Kidney glomerular epithelial cell (primary cell): ENCODE measurements at places on chromosomes 7 and 10.

GRCh38 chr10:10156917-10157600 lies 860.6 kb upstream of the CELF2 start:
- no peak for DNase-seq

DNA sequence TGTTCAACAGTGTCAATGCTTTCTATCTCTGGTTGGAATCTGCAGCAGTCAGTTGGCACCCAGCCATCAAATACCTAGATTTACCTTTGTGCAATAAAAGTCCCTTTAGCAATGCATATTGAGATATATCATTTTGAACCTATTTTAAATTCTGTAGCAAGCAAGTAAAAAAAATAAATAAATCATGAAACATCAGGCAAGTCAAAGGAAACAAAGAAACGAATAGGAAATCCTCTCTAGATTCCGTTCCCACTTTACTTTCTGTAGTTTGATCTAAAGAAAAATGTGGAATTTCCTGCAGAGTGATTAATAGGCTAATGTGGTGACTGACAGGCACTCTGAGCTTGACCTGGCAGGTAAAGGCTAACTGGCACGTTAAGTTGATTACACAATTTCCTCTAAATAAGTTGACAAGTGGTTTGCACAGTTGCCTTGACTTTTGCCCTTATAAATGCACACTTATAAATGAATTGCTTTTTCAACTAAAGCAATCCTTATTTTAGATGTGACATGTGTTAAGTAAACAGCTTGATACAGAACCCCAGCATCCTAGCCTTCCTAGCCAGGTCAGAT lies 208.1 kb upstream of the TCF7L2 start:
- DNase-seq: peak; percentile 17

GRCh38 chr10:19848226-19848985 lies 32.2 kb downstream of the PLXDC2 start:
- no peak for DNase-seq

DNA sequence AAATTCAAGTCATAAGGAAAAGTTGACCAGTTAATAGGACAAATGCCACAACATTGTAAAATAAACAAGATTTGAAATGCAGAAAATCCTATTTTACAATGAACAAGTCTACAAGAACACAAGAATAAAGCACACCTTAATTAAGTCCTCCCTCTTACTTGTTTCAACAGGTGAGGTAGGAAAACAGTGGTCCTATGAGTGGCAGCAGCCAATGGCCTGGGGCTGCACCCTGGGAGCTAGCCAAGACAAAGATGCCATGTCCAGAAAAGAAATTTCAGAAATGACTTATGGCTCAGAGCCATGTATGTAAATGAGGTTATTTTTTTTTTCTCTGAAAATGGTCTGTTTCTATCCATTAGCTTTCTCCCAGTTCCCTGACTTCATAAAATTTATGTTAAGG lies 14.3 kb downstream of the KLLN start:
- DNase-seq: no peak

DNA sequence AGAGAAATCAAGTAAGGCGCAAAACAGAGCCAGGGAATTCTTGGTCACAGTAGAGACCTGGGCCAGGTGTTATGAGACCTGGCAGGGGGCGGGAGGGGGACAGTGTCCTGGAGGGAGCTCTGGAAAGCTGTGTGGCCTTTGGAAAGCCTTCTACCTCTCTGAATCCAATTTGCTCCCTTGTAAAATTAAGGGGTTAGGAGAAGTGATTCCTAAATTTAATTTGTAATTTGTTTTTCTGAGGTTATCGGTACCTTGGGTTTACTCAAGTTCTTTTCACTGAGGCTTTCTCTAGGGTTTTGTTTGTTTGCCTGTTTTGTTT lies 920.8 kb downstream of the TYW1 start:
- no peak for DNase-seq

DNA sequence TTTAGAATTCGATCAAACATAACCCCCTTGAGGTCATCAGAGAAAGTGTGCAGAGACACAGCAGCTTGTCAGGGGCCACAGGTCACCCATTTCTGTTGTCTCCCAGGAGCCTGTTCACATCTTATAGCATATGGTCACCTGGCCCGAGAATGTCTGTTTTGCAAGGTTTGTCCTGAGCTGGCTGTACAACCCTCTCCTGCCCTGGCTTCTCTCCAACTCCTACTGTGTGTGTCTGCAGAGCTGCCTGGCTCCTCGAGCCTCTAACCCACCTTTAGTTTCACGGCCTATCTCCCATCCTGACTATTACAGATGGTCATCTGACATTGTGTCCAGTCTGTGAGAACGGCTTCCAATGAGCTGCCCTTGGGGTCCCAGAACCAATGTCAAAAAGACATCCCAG lies 683.4 kb downstream of the SDK1 start:
- DNase-seq: no peak

GRCh38 chr7:50738932-50739331 lies 43.8 kb downstream of the GRB10 start:
- DNase-seq: no peak

- DNase-seq: no peak
Observed at GRCh38 chr10:113350311-113351040, 202.4 kb upstream of the HABP2 start.

DNA sequence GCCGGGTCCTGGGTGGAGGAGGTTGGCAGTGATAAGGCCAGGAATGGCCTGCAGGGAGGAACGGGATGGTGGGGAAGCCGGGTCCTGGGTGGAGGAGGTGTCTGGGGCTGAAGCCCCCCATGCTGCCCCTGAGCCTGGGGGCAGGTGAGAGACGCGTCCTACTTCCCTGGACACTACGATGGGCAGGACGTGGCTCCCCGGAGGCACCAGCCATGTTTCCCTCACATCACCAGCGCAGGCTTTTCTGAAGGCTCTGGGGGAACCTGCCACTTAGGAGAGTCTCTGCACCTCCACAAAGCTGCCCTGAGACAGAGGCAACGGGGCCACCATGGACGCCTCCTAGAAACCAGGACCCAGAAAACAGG lies 324.8 kb downstream of the DNAJB6 start:
- no peak for DNase-seq

DNA sequence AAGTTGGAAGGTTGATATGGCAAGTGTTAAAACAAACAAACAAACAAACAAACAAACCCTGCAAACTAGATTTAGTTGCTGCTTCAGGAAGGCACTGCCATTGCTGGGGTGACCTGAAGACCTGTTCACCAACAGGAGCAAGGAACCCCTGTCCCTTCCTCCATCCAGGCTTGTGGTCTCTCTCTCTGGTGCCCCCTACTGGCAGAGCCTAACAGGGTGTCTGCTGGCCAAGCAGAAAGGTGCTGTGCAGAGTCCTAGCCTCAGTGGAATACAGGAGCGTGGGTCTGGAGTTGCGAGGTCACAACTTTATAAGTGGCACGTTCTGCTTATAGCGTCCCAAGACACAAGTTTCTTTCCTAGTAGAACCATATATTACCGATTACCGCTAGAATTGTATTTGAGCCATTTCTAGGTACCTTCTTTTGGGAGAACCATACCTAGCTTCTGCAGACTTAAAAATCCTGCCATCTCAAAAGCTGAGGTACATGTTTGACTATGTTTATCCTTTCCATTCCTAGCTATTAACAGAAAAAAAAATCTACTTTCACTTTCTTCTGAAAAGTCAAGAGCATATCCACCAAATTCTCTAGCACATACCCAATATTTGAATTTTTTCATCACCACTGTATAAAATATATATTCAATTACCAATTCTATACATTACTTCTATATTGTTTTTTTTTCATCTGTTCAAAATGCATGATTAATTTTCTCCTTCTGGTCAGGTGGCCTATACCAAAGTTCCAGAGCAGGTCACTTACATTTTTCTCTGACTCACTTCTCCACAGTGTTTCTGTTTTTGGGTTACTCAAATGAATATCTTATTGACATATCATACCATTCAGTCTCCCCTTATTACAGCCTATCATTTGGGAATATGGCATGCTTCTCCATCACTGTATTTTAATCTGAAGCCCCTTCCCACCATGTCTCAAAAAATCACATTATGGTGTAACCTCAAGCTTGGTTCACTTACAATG lies 29.1 kb upstream of the CALD1 start:
- no peak for DNase-seq

GRCh38 chr10:33025039-33025438 lies 67.0 kb upstream of the ITGB1 start:
- DNase-seq: no peak

DNA sequence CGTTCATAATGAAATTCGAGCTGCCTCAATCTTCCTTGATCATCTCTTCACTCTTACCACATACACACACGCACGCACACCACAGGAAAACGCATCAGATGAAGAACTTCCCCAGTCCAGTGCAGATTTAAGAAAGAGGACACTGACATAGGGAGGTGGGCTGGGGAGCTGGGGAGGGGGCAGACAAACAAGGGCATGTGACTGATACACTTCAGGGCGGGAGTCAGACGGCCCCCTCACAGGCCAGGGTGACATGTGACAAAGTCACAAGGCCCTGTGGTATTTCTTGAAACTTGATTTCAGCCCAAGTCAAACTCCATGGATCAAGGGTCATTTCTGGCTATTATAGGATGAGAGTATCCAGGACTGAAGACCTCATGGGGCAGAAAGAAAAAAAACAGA lies 82.6 kb downstream of the KCNMA1 start:
- DNase-seq: no peak

DNA sequence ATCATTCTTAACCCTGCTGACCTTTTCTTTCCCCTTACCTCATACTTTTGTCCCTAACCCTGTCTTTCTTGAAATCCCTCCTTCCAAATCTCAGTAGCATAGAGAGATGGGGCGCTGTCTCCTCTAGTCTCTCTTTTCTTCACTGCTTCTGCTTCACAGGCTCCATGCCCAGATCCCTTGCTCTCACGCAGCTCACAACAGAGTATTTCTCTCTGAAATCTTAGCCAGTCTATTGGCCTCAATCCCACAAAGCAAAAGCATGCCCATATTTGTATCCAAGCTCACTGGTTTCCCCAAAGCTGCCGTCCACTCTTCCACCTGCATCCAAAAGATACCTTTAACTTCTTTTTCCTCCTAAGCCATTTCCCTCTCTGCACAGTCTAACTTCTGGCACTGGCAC lies 526.8 kb downstream of the PLXDC2 start:
- no peak for DNase-seq

DNA sequence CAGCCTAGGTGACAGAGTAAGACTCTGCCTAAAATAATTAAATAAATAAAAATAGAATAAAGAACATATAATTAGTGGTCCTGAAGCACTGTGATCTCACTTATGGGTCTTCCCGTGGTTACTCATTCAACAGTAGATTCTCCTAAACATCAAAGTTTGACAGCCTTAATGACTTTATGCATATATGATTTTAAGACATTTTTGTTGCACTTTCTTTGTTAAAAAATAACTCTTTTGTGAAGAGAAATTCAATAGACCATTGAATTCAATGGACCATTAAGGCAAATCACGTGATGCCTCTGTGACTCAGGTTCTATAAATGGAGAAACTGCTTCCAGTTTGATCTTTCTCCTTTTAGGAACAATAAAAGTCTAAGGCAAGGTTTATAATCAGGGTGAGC lies 59.6 kb downstream of the ATOH7 start:
- DNase-seq: peak; percentile 75

DNA sequence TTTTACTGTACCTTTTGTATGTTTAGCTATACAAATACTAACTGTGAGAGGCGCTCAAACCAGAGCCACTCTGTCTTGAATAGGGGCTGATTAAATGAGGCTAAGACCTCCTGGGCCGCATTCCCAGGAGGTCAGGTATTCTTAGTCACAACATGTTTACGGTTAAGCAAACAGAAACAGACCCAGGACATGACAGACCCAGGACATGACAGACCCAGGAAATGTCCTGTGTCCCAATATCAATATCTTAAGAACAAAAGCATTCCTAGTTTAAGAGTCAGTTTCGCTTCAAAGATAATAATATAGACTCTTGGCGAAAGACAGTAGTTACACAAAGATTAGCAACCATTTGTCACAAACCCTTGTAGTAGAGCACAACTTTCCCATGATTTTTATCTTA lies 304.5 kb downstream of the CCSER2 start:
- DNase-seq: no peak

DNA sequence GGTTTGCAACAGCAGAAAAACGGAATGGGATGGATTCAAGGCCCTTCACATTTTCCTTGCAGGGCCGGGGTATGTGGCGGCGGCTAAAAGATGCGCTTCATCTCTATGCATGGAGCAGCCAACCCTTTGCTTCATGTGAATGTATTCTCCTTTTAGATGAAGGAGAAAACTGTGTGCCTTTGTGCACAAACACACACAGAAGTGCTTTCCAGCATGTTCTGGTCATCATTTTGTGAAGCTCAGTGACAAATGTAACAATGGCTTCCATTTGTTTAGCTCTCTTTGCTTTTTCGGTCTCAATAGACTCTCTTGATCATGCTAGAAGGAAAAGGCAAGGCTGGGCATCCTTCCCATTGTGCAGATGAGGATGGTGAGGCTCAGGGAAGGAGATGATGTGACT lies 161.7 kb upstream of the MKI67 start:
- no peak for DNase-seq

GRCh38 chr7:26560526-26561256 lies 269.0 kb downstream of the SNX10 start:
- DNase-seq: no peak

- DNase-seq: no peak
Observed at GRCh38 chr10:51244309-51244708, 170.0 kb downstream of the PRKG1 start.

- no peak for DNase-seq
Observed at GRCh38 chr7:68697796-68698280, 900.4 kb upstream of the AUTS2 start.
